Naive B cell (primary cell): ENCODE measurements at places on chromosomes 4 and X. TPM values are rescaled to one million over a fixed set of nuclear protein-coding genes. Genes with fewer than 3 reads are reported as not detected.

The ATP8A1 gene
- polyA plus RNA-seq, result 31.0 TPM

The KCNE5 gene
- polyA plus RNA-seq, result not detected

The MXRA5 gene
- polyA plus RNA-seq, result not detected

The HAUS7 gene
- polyA plus RNA-seq, result 18.2 TPM

The RPS6KA6 gene
- polyA plus RNA-seq, result not detected

The TRO gene
- polyA plus RNA-seq, result 1.4 TPM

The MAGEA9B gene
- polyA plus RNA-seq, result not detected

The RBM46 gene
- not detected for polyA plus RNA-seq

The CLDN34 gene
- polyA plus RNA-seq, result not detected

The GPR119 gene
- polyA plus RNA-seq, result not detected

The EDA gene
- polyA plus RNA-seq, result not detected

The FGD1 gene
- 0.78 TPM for polyA plus RNA-seq

The HS3ST1 gene
- polyA plus RNA-seq, result 5.8 TPM

The VCX gene
- polyA plus RNA-seq, result not detected

The LEF1 gene
- polyA plus RNA-seq, result 10.0 TPM

The DCAF12L2 gene
- not detected for polyA plus RNA-seq

The PPP4R3C gene
- polyA plus RNA-seq, result not detected

The CXCL3 gene
- polyA plus RNA-seq, result not detected

The SMC1A gene
- 79.1 TPM for polyA plus RNA-seq

The PAQR3 gene
- 8.6 TPM for polyA plus RNA-seq

The GPR50 gene
- polyA plus RNA-seq, result not detected

The ARSJ gene
- polyA plus RNA-seq, result not detected

The GPRASP3 gene
- polyA plus RNA-seq, result 0.23 TPM

The DUSP9 gene
- polyA plus RNA-seq, result not detected

The NEUROG2 gene
- polyA plus RNA-seq, result not detected

The OTC gene
- polyA plus RNA-seq, result not detected

The COL4A6 gene
- polyA plus RNA-seq, result not detected

The GATA1 gene
- not detected for polyA plus RNA-seq

The SPP1 gene
- not detected for polyA plus RNA-seq

The SSX4 gene
- not detected for polyA plus RNA-seq

The SLC26A1 gene
- 0.22 TPM for polyA plus RNA-seq

The AMER1 gene
- polyA plus RNA-seq, result not detected
